ENCODE measurements at places on chromosomes 12 and 14.

- peak; percentile 12 for DNase-seq
Observed at GRCh38 chr14:31880935-31881334, 196.2 kb upstream of the ARHGAP5 start.

DNA sequence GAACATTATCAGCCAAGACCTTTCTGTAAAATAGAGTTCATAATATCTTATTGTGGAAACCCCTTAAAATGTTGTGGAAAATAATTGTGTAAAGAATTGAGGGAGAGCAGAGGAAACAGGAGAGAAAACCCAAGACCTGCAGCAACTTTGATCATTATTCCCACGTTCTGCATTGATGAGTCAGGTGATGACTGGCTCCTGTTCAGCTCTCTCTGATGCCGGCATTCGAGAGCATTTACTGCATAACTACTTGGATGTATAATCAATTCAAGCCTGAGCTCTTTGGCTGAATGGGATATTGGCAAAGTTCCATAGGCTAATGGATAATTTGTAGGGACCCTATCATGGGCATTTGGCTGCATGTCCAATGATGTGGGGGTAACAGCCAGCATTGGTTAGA is 176.3 kb upstream of the ARID2 start:
- DNase-seq: no peak

GRCh38 chr12:94872007-94872653 is 131.4 kb downstream of the NDUFA12 start:
- no peak for DNase-seq

DNA sequence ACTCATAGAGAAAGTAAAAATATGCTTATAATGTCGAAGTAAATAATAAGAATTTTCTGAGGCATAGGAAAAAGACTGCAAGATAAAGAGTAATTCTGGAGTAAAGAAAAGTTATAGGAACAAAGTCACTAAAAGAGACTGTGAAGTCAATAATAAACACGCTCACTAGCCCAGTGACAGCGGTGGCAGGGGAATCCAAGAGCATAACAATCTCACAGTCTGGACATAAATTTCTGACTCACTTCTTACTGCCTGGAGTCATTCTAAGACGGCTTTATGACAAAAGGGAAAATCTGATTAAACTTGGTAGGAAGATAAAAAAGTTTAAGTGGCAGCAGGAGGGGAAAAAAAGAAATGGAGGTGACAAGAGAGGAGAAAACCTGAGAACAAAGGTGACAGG is 56.4 kb upstream of the GRIP1 start:
- no peak for DNase-seq

DNA sequence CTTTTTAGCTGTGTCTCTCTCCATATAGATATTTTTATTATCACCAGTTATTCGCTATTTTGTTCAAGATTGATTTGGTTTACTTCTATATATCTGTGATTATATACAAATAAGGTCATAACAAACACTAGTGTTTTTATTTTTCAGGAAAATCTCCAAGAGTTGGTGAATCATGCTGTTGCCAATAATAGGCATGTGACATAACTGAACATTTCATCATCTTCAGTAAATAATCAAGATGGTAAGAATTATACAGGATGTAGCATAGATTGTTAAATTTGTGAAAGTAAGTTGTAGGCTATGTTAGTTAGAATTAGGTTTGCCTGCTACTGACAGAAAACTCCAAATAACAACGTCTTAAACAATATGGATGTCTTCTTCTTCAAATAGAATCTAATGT is 240.9 kb upstream of the PDE3A start:
- DNase-seq: no peak

- no peak for DNase-seq
Observed at GRCh38 chr12:89994911-89995310, 286.3 kb upstream of the ATP2B1 start.

DNA sequence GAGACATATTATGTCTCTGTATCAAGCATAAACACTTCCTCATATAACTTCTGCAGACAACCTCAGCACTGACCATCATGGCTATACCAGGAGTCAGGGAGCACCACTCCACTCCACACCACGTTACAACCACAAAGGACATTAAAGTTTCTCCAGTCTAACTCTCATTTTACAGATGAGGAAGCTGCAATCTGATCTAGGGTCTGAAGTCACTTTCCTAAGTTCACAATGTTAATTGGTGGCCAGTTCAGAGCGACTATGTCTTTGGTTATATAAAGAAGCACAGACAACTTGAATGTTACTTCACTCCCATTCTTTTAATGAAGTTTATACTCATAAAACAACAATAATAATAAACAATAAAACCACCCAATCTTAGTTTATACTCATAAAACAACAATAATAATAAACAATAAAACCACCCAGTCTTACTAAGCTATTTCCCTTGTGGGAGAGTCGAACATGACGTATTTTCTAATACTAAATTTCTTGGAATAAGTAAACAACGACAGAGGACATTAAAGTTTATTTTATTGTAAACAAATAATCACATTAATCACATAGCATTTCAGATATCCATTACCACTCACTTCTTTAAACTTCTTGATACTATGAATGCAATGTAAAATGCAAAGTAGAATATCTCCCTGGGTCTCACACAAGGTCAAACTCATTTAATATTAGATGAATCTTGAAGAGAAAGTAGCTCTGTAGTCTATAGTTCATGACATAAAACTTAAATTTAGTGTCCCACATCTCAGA is 72.4 kb upstream of the SSTR1 start:
- no peak for DNase-seq

GRCh38 chr14:102819176-102819628 is 42.0 kb downstream of the TRAF3 start:
- DNase-seq: no peak

GRCh38 chr12:99059824-99060511 is 414.9 kb downstream of the APAF1 start:
- DNase-seq: no peak

- no peak for DNase-seq
Observed at GRCh38 chr14:102965282-102965681, 42.8 kb downstream of the AMN start.

DNA sequence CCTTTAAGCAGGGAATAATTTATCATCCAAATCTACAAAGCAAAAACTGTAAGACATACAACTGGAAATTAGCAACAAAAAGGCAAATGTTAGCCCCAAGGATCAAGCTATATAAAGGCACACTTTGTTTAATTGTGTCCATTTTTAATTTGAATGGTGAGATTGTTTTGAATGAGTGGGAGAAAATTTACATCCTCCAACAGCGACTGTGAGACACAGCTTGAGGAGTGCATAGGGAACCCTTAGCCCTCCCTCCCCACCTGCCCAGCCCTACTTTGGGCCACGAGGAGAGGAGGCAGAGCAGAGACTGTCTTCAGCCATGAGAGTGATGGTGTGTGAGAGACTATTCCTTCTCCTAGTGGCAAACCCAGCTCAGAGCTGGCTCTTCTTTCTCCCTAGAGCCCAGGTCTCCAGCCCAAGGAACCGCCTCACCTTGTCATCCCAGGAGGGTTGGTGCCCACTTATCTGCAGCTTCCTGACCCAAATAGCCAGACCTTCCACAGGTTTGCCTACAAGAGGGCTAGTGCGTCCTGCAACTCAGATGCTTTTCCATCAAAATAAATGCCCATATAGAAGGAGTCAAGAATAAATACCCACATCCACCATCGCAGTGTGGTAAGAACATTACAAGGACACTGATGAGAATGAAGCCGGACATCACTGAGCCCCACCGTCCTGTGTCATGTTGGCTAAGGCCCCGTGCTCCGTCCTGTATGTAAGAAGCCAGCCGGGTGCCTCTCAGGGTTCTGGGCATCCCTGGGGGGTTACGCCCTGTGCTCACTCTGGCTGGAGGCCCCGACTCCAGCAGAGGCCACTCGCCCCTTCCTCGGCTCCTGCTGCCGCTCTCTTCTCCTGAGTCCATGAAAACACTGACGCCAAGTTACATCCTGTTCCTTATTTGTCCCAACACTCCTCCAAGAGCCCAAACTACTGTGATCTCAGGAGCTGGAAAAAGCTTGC is 36.4 kb upstream of the C14orf180 start:
- DNase-seq: no peak

- DNase-seq: no peak
Observed at GRCh38 chr12:124227951-124228711, 66.8 kb upstream of the RFLNA start.

DNA sequence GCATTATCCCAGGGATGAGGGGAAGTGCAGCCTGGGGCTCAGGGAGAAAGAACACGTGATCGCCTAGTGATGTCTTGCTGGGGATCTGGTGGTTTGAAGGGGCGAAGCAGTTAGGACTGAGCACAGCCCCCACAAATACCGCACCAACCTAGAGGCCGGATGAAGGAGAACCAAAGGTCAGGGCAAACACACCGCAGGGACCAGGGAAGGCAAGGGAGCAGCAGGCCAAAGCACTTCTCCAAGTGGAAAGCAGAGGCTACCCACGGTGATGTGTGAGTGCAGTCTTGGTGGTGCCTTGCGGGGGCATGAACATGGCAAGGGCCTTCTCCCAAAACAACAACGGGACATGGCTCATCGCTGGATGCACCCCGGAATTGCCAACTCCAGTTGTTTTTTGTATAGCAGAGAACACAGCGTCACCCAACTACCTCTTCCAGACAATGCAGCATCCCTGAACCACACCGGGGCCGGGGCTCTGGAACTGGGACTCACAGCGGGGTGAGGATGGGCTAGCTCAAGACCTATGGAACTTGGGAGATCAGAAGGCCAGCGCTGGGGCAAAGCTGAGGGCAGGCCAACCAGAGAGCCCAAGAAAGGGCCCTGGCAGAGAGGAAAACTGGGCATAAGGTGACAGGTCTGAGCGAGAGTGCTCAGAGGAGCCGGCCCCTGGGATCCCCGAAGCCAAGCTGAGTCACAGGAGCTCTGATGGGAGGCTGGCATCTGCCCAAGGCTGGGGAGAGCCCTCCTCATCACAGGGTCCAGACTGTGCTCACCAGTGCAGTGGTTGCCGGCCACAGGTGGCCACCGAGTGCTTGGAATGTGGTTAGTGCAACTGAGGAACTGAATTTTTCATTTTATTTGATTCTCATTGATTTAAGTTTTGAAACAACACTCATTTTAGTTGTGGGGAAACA is 11.1 kb downstream of the GALNT16 start:
- no peak for DNase-seq

GRCh38 chr12:89525305-89525823 is 483 bp downstream of the POC1B start:
- no peak for DNase-seq

GRCh38 chr12:32083489-32083888 is 23.2 kb upstream of the BICD1 start:
- no peak for DNase-seq

GRCh38 chr14:63401646-63402045 is 82.9 kb upstream of the GPHB5 start:
- no peak for DNase-seq

DNA sequence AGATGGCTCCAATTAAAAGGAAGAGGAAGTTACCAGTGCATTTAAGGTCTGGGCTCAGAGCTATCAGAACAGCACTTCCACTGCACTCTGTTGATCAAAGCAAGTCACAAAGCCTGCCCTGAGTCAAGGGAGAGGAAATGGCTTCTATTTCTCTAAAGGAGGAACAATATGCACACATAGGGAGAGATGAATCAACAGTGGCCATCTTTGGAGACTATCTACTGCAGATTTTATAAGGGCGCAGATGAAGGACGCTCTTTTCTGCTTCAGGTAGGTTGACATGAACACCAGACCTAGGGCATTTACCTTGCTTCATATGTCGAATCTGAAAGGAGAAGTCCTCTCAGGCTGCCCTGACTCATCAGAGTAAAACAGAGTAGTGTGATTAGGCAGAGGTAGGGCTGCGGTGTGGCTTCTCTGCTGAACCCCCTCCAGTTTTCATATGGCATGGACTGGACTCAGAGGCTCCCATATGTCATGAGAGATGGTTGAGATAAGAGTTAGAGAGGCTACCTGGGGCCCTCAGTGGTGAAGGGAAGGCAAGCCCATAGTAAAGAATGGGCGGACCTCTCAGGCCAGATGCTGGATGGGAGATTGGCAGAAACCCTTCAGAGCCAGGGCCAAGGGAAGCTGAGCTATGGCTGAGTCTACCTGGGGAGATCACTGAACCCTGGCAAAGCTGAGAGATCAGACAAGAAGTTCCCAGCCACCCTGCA is 84.4 kb downstream of the ARF6 start:
- no peak for DNase-seq

DNA sequence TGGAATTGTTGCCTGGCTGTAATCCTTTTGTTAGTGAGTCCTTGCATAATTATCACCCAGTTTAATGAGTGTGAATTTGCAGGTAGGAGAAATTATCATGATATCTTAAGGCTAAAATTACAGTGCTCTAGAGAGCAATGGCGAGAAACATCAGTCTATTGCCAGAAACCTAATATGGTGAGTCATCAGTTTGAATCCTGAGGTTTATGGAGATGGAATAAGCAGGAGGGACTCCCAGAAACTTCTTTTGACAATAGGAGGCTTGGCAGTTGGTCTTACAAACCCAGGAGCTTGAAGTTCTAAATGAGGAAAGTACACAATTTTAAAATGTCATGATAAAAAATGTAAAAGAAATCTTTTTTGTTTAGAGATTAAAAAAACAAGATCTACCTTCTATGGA is 31.5 kb upstream of the CRADD start:
- DNase-seq: no peak

GRCh38 chr14:64709126-64709525 is 4.9 kb downstream of the PLEKHG3 start:
- DNase-seq: no peak

GRCh38 chr12:8466241-8466640 is 10.5 kb downstream of the CLEC6A start:
- no peak for DNase-seq

GRCh38 chr14:36508418-36509068 is 11.5 kb downstream of the NKX2-1 start:
- DNase-seq: no peak

DNA sequence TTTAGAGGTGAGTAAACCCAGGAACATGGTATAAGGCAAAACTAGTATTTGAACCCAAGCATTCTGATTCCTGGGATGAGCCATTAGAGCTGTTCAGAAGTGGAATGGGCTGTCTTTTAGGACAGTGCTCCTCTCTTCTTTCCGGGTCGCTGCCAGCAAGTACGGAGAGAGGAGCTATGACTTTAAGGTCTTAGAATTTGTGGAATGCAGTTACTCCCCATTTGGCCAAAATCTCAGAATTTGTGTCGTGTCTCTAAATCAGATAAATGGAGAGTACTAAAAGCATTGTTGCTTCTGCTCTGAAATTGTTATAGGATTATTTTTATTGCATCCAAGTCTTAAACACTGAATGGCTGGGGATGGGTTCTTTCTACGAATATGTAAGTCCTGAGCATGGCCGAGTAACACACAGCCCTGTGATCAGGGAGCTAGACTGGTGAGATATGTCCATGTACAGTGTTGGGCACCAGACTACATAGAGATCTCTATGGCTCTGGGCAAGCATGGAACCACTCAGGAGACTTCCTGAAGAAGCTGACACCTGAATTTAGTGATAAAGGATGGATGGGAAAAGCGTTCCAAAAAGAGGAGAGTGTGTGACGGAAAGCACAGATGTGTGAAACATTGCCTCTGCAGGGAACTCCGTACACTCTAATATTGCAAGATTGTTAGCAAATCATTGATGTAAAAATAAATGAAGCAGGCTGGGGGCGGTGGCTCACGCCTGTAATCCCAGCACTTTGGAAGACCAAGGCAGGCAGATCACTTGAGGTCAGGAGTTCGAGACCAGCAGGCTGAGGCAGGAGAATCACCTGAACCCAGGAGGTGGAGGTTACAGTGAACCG is 184.7 kb downstream of the SRGAP1 start:
- DNase-seq: no peak

GRCh38 chr12:105855361-105856047 is 283.2 kb downstream of the NUAK1 start:
- no peak for DNase-seq

GRCh38 chr12:121017966-121018491 is 1.7 kb upstream of the C12orf43 start:
- no peak for DNase-seq

- no peak for DNase-seq
Observed at GRCh38 chr12:95796225-95796981, 5.8 kb upstream of the NTN4 start.

GRCh38 chr12:43733687-43734086 is 24.9 kb downstream of the PUS7L start:
- DNase-seq: no peak
